ENCODE measurements at places on chromosomes 16 and 17.
A peak's percentile ranks its signal among the peaks of the same experiment; 100 is the strongest.

DNA sequence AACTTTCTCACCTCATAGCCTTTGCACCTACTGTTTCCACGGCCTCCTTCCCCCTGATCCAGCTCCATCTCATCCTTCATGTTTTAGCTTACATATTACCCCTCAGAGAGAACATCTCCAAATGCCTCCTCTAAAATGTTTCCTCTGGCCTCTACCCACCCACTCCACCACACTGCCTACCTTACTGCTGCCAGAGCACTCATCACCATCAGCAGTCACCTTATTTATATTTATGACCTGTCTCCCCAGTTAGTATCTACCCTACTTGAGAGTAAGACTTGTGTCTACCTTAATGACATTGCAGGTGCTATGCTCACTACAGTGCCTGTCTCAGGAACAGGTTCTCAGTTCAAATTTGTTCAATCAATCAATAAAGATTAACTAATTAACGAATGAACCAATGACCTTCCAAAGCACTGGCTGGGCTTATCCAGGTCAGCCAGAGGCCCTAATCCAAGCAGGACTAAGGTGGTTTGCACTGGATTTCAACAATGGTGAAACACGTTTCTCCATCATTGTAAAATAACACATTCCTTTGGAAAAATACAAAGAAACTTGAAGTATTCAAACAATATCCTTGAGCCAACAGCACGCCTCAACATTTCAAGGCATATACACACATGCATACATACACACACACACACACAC, 41.1 kb downstream of the AMFR start:
- no peak for DNase-seq

DNA sequence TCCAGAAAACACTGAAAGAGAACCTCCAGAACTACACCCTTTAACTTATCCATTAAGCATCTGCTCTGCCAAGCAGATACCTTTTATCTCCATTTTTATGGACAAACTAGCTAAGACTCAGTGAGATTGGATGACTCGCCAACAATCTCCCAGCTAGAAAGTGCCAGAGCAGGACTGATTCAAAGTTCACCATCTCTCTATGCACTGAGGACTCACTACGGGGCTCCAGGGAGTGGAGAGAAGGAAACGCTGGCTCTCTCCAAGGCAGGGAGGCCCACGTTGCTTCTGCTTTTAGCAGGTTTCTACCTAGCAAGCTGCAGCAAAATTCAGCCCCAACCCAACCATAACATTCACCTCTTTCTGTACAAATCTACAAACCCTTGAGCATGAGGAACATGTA, 52.8 kb upstream of the ARHGAP44 start:
- no peak for DNase-seq

- no peak for DNase-seq
Observed at GRCh38 chr17:61598014-61598413, 7.0 kb upstream of the NACA2 start.

- no peak for DNase-seq
Observed at GRCh38 chr16:73145166-73145880, 97.4 kb upstream of the ZFHX3 start.

DNA sequence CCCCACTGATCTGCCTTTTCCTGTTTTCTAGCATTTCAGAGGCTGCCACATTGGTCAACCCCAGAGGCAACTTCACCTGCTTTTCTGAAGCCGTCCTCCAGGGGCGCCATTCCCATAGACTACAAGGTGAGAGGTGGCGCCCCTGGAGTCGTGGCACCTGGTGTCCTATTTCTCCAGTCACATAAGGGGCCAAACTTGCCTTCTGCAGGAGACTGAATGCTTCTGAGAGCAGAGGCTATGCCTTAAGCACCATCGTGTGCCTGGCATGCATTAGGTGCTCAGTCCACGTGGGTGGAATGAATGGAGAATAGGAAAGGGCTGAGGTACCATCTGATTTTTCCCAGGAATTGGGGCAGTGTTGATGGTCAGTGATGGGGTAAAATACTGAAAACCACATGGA, 164.8 kb downstream of the HAPSTR1 start:
- DNase-seq: no peak

DNA sequence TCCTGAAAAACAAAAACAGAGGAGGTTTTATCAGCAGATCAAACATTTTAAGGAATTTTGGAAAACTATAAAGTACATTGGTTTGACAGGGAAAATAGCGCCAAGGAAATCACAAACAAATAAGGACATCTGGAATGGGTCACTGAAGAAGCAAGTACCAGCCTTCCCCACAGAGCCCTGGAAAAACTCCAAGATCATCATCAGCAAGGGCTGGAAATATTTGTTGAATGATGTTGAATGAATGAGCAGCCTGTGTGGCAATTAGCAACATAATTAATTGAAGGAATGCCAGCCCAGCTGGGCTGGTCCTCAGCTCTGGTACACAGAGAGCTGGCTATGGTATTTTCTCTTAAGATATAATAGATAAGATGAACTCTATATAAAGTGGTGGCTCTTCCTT, 290.4 kb downstream of the HS3ST3A1 start:
- DNase-seq: no peak

DNA sequence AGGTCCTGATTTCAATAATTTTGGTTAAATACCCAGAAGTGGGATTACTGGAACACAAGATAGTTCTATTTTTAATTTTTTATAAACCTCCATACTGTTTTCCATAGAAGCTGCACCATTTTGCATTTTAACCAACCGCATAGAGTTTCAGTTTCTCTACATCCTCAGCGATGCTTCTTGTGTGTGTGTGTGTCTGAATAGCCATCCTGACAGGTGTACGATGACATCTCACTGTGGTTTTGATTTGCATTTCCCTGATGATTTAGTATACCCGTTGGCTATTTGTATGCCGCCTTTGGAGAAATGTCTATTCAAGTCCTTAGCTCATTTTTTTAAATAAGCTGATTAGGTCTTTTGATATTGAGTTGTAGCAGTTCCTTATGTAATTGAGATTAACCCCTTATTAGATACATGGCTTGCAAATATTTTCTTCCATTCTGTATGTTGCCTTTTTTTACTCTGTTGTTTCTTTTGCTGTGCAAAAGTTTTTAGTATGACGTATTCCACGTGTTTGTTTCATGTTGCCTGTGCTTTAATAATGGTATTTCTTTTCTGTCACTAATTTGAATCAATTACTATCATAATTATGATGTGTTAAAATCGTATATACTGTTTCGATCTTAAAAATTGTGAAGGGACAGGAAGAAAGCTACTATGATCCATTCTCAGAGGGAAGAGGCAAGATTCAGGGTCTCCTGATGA, 227.2 kb upstream of the MON1B start:
- DNase-seq: no peak

DNA sequence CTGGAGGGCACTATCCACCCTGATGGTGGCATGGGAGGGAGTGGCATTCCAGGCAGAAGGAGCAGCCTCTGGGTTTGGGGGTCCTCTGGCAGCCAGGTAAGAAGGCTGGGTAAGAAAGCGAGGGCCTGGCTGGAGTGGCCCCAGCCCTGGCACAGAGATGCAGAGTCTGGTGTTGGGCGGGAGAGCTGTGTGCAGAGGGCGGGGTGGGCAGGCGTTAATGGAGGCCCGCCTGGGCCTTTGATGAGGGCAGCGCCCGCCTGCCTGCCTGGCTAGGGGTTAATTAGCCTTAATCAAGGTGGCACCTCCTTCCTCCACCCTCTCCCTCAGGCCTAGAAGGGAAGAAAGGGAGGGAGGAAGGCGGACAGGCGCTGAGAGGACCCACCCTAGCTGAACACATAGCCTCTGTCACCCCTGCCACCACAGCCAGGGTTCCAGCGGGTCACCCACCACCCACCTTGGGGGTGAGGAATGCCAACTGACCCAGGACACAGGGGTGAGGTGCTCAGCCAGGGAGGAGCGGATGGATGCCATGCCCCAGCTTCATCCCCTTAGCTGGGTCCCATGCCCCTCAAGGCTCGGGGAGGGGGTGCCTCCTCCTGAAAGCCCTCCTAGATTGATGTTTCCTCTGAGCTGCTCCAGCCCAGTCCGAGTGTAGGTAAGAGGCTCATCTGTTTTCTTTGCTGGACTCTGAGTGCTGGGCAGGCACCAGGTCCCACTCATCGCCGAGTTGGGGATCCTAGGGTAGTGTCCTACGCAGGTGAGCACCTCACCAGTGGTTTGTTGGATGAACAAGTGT, 13.4 kb upstream of the FAM83G start:
- no peak for DNase-seq

DNA sequence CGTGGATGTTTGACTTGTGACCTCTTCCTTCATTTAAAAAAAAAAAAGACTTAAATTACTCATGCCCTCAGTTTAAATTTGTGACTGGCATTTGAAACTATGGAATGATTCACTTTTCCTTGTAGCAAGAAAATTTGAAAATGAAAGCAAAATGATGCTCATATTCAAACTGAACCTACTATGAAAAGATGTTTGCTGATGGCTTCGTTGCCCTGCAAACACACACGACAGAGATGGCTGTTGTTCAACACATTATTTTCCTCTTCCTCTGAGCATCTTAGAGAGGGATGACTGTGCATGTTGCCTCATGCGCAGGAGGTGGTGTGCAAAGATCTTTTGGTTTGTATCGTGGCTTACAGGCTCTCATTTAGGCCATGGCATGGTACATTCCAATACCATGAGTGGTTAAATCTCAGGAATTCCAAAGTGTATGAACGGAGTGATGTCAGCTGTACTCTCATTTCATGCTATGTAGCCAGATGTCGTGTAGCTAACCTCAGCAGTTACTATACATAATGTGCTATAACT, 164.5 kb downstream of the PRKCA start:
- DNase-seq: peak; percentile 57

- no peak for DNase-seq
Observed at GRCh38 chr16:59909262-59909661, 1175.1 kb upstream of the GOT2 start.

DNA sequence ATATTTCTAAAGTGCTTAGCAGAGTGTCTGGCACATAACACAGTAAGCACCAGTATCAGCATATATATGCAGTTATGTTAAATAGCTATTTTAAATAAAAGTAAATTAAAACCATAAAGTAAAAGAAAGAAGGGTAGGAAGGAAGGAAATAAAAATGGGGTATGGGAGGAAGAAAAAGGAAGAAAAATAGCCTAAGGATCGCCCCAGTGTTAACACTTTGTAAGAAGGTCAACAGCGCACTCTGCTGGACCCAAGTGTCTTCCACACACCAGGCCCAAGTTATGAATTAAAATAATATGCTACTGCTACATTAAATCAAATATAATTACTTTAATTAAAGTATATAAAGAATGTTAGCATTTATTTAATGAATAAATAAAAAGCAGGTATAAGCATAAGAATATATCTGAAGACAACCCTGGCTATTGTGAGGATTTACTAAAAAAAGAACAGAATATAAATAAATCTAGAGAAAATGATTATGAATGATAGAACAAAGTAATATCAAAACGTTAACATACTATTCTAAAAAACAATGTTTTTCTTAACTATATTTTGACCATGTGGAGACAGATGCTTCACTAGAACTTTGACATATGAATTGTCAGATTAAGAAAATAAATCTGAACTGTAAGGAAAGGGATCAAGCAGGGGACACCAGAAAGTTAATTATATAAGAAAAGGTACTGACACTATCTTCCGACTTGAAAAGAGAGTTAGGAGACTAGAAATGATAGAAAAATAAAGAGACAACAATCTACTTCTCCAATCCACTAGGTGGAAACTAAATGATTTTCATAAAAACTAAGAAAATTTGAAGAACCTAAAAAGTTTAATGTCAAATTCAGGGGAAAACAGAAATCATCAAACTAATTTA, 25.9 kb downstream of the BRIP1 start:
- peak; percentile 30 for DNase-seq

DNA sequence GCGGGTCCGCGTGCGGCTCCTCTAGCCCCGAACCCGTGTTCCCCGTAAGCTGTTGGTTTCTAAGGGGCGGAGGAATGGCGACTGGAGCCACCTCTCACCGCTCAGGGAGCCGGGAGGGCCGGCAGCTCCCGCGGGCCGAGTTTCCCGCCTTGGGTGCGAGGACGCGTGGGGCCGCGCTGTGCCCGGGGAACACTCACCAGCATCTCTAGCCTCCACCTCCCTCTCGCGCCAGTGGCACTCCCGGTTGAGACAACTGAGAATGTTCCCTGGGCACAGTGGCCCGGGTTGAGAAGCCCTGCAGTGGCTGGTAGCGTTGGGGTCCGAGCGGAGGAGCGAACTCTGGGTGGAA, 560 bp downstream of the TELO2 start:
- no peak for DNase-seq

GRCh38 chr16:89411335-89411850, 79.0 kb downstream of the ANKRD11 start:
- DNase-seq: no peak

GRCh38 chr16:8342276-8342675, 248.0 kb downstream of the TMEM114 start:
- DNase-seq: no peak

DNA sequence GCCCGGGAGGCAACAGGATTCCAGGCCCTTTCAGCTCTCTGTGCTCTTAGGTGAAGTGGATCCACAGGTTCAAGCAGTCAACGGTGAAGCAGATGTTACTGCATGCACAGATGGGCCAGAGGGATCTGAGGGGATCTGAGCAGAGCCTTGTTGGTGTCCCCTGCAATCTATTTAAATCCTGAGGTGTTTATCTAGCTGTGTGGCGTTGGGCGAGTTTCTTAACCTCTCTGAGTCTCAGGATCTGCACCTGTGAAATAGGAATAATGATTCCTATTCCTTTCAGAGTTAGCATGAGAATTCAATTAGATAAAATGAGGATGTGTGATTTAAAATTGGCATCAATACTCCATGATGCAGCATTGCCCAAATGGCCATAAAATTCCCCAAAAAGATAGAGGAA, 237.3 kb upstream of the CDH5 start:
- DNase-seq: no peak

DNA sequence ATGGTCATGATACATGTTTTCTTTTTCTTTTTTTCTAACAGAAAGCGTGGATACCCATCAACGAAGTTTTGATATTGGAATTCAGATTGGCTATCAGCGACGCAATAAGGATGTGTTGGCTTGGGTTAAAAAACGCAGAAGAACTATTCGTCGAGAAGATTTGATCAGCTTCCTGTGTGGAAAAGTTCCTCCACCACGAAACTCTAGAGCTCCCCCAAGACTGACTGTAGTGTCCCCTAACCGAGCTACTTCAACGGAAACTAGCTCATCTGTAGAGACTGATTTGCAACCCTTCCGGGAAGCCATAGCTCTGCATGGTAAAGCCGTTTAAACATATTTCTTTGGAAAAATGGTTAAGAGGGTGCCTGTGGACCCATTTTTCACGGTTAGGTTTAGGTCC, 11.5 kb downstream of the HAPSTR1 start:
- DNase-seq: no peak

GRCh38 chr17:50165066-50165465, 739 bp upstream of the SGCA start:
- no peak for DNase-seq
